ENCODE measurements at places on chromosomes 12 and 14.

DNA sequence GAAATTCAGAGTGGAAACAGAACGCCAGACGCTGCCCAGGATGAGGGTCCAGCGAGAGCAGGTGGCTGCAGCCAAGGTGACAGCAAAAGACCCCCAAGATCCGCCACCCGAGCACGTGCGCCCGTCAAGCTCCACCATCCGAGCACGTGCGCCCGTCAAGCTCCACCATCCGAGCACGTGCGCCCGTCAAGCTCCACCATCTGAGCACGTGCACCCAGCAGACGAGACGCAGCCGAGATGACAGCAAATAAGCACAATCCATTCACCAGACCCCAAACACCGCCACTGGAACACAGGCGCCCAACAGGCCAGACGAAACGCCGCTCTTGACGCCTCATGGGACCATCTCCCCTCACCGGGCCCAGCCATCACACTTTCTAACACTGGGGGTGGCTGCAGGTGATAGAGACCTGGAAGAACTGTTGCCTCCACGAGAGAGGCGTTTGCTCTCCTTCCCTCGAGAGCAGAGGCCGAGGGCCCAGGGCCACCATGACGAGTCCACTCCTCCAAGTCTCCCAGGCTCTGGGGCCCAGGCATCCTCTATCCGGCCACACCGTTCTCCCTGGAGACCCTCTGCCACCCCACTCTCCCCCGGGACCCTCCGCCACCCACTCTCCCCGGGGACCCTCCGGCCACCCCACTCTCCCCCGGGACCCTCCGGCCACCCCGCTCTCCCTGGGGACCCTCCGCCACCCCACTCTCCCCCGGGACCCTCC, 62.1 kb upstream of the GALNT9 start:
- no peak for DNase-seq

- no peak for DNase-seq
Measured at GRCh38 chr12:5510251-5510805, 78.4 kb downstream of the NTF3 start.

- DNase-seq, result no peak
Measured at GRCh38 chr14:22910916-22911315, 8.0 kb downstream of the RBM23 start.

GRCh38 chr12:16243487-16244412, 33.7 kb downstream of the SLC15A5 start:
- no peak for DNase-seq

DNA sequence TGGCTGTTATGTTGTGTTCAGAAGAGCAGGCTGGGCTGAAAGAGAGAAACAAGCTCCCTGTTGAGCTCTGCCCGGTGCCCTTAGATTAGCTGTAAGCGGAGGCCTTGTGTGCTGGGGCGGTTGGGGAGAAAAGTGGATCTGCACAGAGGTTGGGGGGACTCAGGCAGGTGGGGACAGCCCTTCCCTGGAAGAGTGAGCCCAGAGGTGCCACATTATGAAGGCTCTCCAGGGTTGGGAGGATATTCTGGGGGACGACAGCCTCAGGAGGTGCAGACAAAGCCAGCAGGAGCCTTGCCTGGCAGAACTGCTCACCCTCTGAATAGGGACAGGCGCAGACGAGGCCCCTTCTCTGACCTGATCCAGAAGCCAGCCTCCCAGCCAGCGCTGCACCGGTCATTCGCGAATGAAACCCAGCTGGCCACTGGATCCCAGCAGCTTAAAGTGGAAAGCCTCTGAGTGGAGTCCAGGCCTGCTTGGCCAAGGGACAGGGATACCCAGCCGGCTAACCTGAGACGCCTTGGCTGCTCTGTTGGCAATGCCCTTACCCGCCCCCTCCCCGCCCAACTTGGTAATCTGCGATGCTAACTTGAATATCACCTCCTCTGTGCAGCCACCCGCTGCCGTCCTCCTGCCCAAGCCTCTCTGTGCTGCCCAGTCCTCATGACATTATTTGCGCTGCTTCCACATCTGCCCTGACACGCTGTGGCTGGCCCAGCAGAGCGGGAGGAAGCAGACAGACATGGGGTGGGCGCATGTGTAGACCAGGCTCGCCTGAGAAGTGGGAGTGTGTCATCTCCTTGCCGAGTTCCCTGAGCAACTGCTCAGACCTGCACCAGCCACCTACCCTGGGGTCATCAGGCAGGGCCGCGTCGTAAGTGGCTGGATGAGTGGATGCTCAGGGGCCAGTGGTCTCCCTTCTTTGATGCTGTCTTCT, 5.6 kb downstream of the HIP1R start:
- no peak for DNase-seq

DNA sequence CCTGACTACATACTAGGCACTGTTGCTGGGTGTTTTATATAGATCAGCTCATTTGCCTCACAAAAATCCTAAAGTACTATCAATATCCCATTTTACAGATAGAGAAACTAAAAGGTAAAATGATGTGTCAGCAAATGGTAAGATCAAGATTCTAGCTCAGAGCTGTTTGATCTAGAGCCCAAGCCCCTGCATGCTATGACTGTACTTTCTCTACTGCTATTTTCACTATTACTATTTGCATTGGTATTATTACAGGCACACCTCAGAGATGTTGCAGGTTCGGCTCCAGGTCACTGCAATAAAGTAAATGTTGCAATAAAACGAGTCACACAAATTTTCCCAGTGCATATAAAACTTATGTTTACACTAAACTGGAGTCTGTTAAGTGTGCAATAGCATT, 10.9 kb downstream of the ISCU start:
- no peak for DNase-seq

- DNase-seq, result no peak
Measured at GRCh38 chr14:70821584-70822529, 12.5 kb upstream of the MAP3K9 start.

- no peak for DNase-seq
Measured at GRCh38 chr12:3562484-3562883, 71.5 kb downstream of the PRMT8 start.

DNA sequence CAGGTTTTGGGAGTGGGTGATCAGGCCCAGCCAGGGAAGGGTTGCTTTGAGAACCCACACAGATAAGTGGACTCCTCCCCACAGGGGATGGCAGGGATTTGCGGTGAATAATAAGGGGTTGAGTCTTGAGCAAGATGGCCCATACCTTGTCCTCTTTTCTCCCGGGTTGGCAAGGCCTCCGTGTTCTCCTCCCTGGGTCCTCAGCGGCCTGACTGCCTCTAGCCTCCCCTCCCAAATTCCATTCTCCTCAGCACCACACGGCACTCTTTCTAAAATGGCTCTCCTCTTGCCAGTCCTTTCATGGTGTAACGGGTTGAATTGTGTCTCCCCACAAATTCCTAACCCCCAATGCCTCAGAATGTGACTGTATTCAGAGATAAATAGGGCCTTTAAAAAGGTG, 70.0 kb downstream of the CHST11 start:
- no peak for DNase-seq

DNA sequence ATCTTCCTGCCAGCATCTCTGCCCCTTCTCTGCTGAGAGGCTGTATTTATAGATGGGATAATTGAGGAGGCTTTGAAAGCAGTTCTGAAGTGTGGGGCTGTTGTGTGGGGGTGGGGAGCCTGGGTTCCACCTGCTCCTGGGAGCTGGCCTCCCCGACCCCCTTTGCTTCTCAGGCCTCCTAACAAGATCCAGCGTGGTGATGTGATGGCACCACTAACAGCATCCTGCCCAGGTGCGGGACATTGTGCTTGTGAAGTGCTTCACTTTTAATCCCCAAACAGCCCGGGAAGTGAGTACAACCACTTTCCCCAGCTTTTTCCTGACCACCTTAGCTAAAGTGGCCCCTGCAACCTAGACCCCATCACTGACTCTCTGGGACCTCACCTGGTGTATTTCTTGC, 95.1 kb upstream of the NRXN3 start:
- no peak for DNase-seq
